Stomach (tissue), 19 donors: ENCODE measurements at places on chromosomes 13 and 19.
A peak's percentile ranks its signal among the peaks of the same experiment; 100 is the strongest.

DNA sequence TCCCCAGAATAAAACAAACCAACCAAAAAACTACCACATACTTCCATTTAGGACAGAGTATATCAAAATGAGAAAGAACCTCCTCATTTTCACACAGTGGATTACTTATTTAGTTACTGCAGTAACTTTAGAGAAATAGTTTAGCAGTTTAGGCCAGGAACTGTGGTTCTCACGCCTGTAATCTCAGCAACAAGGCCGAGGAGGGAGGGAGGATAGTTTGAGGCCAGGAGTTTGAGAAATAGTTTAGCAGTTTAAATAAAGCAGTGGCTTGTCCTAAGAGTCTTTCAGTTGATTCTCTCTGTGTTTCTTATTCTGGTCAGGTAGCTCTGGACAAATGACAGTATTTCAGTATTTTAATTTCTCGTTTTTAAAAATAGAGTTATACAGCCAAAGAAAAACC lies 9.4 kb downstream of the HMGB1 start:
- no peak for DNase-seq

GRCh38 chr13:81683521-81683920 lies 1342.6 kb upstream of the SPRY2 start:
- DNase-seq: no peak

DNA sequence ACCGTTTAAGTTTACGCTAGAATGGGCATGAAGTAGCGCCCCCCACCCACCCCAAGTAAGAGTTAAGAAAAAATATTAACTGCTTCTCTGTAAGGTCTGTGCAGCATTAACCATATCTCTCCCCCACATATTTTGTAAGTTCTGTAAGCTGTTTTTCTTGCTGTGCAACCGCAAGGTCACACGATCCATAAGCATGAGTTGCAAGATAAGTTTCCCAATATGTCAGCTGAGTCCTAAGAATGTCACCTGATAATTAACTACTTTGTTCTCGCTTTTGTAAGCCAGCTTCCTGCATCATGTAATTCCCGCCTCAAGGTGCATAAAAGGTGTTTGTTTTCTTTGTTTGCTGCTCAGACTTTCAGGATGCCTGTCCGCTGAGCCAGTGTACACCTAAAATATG lies 187.0 kb downstream of the MYO16 start:
- peak; percentile 58 for DNase-seq

DNA sequence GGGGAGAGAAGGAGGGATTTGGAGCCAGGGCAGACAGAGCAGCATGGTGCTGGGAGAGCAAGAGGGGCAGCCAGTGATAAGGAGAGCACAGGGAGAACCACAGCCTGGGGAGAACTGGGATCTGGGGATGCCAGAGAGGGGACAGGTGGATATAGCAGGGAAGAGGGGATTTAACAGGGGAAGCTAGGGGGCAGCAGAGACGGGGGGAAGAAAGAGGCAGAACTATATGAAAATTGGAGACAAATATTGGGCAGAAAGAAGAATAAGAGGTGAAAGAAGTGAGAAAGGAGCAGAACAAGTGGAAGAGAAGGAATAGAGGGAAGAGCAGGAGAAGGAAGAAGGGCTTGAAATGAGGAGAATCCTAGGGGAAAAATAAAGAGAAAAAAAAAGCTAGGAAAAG lies 6.5 kb upstream of the ZNF528 start:
- DNase-seq: no peak

- DNase-seq: peak; percentile 91
Observed at GRCh38 chr13:48595431-48596429, 58.0 kb upstream of the CYSLTR2 start.

DNA sequence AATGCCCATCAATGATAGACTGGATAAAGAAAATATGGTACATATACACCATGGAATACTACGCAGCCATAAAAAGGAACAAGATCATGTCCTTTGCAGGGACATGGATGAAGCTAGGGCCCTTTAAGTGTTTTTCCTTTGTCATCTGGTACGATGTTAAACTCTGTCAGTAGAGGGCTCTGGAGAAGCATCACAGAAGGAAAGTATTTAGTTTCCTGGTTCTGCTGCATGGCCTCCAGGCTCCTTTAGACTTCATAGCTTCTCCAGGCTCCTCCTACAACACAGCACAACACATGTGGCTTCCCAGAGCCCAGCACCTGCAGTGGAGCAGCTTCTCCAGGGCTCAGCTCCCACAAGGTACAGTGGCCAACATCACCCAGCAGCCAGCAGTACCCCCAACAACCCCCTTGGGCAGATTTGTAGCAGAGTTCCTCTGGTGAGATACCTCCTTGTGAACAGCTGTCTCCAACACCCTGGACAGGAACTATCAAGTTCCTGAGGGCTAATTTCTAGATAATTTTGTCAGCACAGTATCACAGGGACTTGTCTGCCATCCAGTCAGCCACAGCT lies 63.4 kb downstream of the KCTD12 start:
- DNase-seq: peak; percentile 51

DNA sequence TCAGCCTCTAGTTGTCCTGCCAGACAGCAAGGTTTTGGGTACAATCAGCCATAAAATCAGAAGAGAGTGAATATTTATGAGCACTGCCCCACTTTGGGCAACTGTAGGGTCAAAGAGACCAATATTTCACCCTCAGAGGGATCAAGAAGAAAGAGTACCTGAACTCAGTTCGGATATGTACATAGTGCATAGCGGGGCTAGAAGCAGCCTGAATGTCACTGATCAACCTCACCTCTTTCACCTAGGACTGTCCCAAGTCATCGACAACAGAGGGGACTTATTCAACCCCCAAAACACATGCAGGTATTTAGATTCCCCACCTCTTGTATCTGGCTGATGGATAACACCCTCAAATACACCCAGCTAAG lies 446.9 kb downstream of the COG6 start:
- DNase-seq: no peak

- DNase-seq: no peak
Observed at GRCh38 chr13:76016799-76017400, 380.8 kb downstream of the LMO7 start.

- DNase-seq: no peak
Observed at GRCh38 chr13:59701261-59701660, 462.5 kb downstream of the DIAPH3 start.

DNA sequence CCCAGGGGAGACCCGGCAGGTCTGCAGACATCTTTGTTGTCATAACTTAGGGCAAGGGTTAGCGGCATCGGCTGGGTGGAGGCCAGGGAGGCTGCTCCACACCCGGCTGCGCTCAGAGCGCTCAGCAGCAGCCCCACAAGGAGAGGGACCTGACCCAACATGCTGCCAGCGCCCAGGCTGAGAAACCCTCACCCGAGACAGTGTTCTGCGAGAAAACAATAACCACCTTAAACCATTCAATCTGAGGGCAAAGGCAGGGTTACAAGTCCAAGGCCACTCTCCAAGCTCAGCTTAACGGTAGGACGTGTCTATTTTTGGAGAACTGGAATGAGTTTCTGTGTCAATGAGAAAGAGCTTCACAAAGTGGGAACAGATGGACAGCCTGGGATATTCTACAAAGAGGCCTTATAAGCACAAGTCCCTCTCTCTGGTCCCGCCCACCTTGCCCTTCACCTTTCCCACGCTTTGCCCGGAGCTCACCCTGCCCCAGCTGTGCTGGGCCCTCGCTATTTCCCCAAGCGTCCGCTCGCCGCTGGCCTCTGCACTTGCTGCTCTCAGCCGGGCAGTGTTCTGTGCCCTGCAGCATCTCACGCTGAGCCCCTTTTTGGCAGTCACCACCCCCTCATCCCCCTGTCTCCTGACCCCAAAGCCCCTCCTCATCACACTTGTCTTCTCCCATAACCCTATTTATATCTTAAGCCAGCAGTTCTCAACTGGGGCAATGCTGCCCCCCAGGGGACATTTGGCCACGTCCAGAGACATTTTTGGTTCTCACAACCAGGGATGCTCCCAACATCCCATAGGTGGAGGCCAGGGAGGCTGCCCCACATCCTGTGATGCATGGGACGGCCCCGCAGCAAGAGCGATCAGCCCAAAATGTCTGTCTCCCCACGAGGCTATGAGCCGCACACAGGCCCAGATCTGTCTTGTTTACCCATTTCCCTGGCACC lies 17.6 kb downstream of the PPP1R12C start:
- no peak for DNase-seq

DNA sequence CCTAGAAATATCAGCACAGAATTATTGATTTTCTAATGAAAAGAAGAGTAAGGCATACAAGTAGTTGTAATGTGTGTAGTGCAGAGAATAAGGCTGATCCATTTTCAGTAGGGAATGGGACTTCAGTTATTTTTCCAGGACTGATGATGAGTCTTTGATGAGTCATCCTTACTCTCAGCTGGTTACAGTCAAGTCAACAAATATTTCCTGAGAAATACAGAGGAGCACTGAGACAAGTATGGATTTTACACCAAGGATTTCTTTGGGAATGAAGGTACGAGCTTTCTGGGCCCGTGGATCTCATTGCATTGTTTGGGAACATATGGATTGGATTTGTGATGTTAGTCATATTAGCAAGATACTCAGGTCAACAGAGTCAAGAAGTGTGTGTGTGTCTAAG lies 502.7 kb downstream of the FGF9 start:
- DNase-seq: no peak

DNA sequence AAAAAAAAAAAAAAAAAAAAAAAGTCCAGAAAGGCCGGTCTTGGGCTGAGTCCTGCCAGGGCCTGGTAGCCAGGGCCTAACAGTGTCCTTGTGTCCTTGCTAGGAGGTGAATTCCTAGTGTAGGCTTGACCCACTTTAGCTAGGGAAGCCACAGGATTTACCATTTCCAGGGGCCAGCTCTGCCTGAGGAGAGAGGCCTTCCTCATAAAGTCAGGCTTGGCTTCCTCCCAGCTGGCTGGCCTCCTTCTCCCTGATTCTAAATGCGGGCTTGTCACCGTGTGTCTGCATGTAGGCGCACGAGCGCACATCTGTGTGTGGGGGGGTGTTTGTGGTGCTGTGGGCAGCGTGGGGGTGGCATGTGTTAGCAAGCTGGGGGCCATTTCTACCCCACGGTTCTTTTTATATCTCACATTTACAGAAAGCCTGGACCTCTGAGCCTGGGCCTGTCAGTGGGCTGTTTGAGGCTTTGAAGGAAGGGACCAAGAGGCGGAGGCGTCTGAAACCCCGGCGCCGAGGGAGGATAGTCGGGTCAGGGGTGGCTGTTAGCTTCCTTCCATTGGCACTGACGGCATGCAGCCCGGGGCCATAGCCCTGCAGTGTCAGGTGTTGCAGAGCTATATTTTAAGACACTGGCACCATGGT lies 31.7 kb downstream of the IER2 start:
- DNase-seq: peak; percentile 85

GRCh38 chr13:100356889-100357288 lies 231.7 kb downstream of the GGACT start:
- no peak for DNase-seq

- no peak for DNase-seq
Observed at GRCh38 chr13:75170311-75170710, 311.7 kb downstream of the TBC1D4 start.

GRCh38 chr13:75102001-75102716 lies 379.8 kb downstream of the TBC1D4 start:
- DNase-seq: no peak

GRCh38 chr19:14363183-14364097 lies 17.8 kb upstream of the ADGRE5 start:
- DNase-seq: peak; percentile 50

- DNase-seq: no peak
Observed at GRCh38 chr19:5683177-5683886, 2.5 kb downstream of the HSD11B1L start.

DNA sequence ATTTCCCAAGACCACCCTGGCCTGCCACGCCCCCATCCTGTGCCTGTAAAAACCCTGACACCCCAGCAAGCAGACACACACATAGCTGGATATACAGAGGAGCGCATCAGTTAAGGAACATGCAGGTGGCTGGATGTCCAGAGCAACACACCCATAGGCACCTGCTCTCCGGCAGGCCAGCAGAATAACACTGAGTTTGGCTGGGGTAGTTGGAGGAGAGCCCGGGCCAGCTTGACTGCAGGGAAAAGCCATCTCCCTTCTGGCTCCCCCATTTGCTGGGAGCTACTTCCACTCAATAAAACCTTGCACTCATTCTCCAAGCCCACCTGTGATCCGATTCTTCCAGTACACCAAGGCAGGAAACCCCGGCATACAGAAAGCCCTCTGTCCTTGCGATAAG lies 8.9 kb downstream of the RASL11A start:
- no peak for DNase-seq

DNA sequence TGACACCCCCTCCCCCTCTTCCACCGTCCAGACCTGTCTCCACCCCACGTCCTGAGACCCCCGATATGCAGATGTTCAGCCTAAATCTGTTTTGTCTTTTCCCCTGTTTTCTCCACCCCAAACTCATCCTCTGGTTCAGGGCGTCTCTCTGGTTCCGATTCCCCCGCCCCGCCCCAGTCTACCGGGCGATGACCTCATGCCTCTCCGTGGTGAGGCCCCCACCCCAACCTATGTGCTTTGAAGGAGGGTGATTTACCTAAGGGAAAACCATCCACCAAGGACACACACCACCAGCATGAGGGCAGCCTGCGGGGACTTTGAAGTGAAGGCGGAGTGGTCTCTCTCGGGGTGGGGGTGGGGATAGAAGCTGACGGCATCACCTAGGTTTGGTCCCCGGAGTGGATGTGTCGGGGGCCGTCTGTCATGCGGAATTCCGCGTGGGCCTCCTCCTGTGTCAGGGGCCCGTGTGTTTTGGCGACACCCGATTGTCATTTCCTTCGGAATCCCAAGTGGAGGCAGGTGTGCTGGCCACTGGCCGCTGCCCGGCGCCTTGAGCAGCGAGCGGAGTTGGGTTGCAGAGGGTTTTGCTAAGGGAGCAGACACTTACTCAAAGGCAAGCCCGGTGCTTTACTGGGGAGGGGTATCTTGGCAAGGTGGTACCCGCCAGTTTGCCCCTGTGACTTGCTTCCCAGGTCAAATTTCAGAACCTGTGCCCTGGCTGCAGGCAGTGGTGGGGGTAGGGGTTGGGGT lies 1.4 kb downstream of the FZR1 start:
- DNase-seq: peak; percentile 35

DNA sequence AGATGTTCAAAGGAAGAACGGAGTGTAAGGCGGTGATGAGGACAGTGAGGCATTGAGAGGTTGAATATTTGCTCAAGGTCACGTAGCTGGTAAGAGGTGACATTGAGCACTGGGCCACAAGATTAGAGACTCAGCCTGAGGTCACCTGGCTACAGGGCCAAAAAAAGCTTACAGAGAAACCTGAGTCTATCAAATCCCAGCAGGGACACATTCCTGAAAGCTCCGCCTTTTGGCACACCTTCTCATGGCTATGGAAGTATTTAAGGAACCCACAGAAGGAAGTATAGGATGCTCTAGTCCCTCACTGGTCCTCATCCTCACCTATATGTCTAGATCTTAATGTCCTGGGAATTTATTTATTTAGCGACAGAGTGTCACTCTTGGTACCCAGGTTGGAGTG lies 17.4 kb downstream of the ZNF586 start:
- DNase-seq: no peak
